ENCODE measurements at places on chromosomes 5 and 9.

DNA sequence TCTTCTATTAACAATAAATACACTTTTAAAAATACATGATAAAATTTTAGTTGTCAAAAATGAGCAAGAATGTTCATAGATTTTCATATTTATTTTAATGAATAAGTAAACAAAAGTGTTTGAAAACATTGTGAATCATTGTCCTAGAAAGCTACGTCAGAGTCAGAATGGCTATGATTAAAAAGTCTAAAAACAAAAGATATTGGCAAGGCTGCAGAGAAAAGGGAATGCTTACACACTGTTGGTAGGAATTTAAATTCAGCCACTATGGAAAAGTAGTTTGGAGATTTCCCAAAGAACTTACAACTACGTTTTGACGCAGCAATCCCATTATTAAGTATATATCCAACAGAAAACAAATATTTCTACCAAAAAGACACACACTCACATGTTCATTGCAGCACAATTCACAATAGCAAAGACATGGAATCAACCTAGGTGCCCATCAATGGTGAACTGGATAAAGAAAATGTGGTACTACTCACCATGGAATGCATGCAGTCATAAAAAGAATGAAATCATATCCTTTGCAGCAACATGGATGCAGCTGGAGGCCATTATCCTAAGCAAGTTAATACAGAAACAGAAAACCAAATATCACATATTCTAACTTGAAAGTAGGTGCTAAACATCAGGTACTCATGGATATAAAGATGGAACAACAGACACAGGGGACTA, 49.2 kb upstream of the FBXL17 start:
- DNase-seq: no peak

DNA sequence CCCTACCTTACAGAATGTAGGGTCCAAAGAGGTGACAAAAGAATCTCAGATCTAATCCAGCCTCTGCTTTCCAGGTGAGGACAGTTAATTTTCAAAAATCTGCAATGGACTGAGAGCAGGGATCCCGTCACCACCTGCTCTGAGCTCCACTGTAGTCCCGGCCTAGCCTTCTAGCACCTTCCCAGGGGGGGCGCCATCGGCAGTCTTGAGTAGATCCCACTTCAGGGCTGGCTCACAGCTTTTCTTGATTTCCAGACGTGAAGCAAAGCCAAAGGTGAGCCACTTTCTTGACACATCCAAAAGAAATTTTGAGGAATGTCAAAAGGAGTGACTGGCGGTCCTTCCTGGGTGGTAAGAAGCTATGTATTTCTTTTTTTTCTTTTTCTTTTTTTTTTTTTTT, 114.1 kb downstream of the SYK start:
- DNase-seq: no peak

GRCh38 chr5:179166886-179167841, 107.0 kb downstream of the ZNF354C start:
- peak; percentile 28 for DNase-seq

GRCh38 chr5:145718956-145719355, 116.2 kb downstream of the PRELID2 start:
- no peak for DNase-seq

- no peak for DNase-seq
Observed at GRCh38 chr5:158224253-158224652, 365.3 kb upstream of the CLINT1 start.

DNA sequence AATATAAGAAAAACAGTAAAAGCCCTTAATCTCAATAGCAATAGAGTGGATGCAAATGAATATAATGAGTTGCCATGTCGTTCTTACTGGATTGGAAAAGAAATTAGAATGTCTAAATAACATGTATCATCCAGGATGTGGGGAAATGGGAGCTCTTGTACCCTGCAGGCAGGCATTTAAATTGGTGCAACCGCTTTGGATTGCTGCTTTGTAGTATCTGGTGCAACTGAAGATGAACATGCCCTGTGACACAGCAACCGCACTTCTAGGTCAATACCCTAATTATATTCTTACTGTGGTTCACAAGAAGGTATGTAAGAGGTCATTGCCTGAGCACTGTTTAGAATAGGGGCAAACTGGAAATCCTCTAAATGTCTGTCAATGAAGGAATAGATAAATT, 18.9 kb downstream of the MRPS30 start:
- no peak for DNase-seq

- DNase-seq: no peak
Observed at GRCh38 chr9:87059772-87060171, 112.5 kb upstream of the GAS1 start.

DNA sequence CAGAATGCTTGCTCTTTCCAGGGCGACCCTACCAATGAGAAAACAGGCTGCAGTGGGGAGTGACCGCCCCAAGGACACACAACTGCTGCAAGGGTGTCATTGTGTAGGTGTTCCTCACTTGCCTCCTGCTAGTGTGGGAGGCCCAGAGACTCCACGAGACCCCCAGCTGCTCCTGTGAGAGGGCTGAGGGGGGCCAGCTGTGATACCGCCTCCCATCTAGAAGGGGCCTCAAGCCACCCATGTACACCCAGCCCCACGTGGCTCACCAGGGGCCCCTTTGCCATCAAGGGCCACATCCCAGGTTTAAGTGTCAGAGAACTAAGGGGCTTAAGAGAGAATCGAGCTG, 1.3 kb upstream of the ASS1 start:
- no peak for DNase-seq

GRCh38 chr9:133658442-133659431, 22.6 kb downstream of the DBH start:
- DNase-seq: peak; percentile 29

GRCh38 chr9:2559192-2560152, 62.1 kb upstream of the VLDLR start:
- no peak for DNase-seq

GRCh38 chr5:2217219-2217618, 334.5 kb upstream of the IRX4 start:
- DNase-seq: no peak

- DNase-seq: no peak
Observed at GRCh38 chr5:123098767-123099513, 9.9 kb downstream of the PRDM6 start.

DNA sequence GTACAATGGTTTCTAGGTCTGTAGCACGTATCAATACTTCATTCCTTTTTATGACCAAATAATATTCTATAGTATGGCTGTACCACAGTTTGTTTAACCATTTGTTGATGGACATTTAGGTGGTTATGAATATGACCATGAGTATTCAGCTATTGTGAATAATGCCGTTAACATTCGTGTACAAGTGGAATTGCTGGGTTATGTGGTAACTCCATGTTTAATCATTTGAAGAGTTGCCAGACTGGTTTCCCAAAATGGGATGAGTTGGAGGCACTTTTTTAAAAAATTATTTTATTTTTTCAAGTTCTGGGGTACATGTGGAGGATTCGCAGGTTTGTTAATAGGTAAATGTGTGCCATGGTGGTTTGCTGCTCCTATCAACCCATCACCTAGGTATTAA, 4.6 kb downstream of the SNX2 start:
- no peak for DNase-seq

GRCh38 chr5:96247097-96247701, 185.8 kb downstream of the PCSK1 start:
- no peak for DNase-seq

GRCh38 chr9:137899551-137900360, 22.2 kb downstream of the CACNA1B start:
- no peak for DNase-seq

- no peak for DNase-seq
Observed at GRCh38 chr5:80796846-80797245, 142.1 kb upstream of the DHFR start.

DNA sequence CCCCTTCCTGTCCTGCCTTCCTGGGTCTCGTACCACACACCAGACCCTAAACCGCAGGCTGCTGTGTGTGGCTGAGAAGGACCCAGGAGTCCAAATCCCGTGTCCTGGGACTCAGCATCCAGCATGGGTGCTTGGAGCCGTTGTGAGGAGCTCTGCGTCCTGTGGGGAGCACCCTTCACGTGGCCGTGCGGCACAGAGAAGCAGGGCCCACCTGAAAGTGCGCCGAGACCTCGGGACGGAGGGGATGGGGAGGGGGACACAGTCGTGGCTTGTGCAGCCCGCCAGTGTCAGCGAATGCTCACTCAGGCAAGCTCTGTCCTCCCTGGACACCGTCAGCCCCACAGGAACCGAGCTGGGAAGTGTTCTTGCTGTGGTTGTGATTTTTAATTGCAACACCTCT, 244.6 kb downstream of the CACNA1B start:
- no peak for DNase-seq

DNA sequence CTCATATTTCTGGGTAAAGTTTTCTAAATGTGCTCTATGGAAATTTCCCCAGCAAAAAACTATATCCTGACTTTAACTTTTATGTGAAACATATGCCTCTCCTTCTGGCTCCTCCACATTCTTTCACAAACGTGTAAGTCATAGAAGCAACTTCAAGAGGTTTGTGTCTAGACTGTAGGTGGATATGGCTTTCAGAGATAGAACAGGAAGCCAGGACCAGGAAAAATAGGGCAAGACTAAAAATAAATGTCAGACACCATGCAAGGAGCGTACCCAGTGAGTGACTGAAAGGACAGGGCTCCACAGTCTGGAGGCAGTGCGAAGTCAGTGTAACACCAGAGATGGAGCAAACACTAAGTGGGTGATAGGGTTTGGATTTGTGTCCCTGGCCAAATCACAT, 240.7 kb downstream of the COX7C start:
- DNase-seq: no peak

GRCh38 chr9:33852216-33852826, 35.4 kb downstream of the UBE2R2 start:
- peak; percentile 3 for DNase-seq

- DNase-seq: no peak
Observed at GRCh38 chr9:23683611-23684061, 142.4 kb downstream of the ELAVL2 start.

DNA sequence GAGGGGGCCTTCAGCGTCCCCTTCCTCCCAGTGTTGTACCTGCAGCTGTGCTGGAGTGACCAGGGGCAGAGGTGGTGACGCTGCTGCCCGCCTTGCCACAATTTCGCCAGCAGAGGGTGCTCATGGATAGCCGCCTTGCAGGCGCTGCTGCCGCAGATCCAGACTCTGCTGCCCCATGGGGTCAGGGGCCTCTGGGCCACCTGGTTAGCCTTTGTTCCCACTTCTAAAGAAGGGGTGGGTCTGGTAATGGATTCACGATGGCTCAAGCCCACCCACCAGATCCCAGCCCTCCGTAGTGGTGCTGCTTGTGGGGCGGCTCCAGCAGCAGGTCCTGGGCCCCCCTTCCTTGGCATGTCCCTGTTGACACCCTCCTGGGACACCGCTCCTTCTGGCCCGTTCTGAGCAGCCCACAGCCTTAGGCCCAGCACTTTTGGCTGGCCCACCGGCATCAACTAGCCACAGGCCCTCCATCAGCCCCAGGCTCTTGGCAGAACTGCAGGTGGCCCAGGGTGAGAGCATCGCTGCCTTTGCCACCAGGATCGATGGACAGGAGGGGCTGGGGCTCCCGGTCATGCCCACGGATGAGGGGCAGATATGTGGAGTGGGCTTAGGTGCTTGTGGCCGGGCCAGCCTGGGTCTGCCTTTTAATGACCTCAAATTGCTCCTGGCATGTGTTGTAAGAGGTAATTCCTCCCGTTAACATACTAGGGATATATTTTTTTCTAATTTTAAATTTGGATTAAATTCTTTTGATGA, 57.2 kb downstream of the COL5A1 start:
- peak; percentile 7 for DNase-seq

- no peak for DNase-seq
Observed at GRCh38 chr5:110917161-110917875, 154.2 kb upstream of the TSLP start.

DNA sequence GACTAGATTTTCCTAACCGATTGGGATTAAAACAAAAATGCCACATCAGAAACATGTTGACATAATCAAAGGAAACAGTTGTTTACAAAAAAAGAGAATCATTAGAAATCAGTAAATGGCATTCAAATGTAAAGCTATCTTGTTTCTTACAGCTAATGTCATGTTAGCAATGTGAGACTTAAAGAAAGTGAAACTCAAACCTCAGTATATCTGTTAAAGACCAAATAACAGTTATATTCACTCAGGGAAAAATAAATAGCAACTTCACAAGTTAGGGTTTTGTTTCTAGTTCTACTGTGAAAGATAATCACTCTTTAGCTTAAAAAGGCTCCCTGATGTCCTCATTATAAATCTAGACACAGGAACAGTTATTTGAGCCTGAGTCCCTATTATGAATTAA, 189.3 kb upstream of the EFNA5 start:
- no peak for DNase-seq

- no peak for DNase-seq
Observed at GRCh38 chr5:61575103-61575502, 243.0 kb downstream of the ZSWIM6 start.

GRCh38 chr9:137078701-137079400, 1.5 kb downstream of the UAP1L1 start:
- no peak for DNase-seq

All from NCI-H774 (cell line).